ENCODE measurements at places on chromosomes 1 and 21.

GRCh38 chr1:8544644-8545043, 226.7 kb downstream of the SLC45A1 start:
- DNase-seq, result no peak

GRCh38 chr1:98133131-98133530, 212.3 kb upstream of the DPYD start:
- no peak for DNase-seq

DNA sequence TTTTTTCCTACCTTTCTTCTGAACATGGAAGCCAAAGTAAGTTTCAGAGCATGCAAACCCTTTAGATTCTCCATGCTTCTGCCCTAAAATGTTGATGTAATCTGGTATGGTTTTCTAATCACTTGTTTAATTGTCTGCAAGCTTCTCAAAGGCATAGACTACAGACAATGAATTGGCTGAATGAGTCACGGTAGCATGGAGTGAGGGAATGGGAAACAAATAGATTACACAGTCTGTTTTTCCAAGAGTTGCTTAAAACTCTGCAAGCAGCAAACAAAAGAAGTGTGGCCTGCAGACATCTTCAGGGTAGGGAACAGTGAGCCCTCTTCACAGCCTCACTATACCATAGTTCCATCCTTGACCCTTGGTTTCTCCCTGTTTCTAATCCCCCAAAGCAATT, 326.0 kb downstream of the BARHL2 start:
- DNase-seq, result no peak

DNA sequence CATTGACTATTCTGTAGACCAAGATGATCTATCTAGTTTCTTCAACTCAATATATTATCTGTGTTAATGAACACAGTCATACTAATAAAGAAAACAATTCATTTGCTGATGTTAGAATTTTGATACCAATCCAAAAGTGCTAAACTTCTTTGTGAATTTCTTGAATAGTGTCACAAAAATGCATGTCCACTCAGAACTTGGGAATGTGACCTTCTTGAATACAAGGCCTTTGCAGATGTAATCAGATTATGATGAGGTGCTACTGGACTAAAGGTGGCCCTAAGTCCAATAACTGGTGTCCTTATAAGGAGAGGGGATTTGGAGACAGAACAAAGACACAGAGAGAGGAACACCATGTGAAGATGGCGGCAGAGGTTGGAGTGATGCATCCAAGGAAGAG, 305.8 kb upstream of the ZP4 start:
- no peak for DNase-seq

DNA sequence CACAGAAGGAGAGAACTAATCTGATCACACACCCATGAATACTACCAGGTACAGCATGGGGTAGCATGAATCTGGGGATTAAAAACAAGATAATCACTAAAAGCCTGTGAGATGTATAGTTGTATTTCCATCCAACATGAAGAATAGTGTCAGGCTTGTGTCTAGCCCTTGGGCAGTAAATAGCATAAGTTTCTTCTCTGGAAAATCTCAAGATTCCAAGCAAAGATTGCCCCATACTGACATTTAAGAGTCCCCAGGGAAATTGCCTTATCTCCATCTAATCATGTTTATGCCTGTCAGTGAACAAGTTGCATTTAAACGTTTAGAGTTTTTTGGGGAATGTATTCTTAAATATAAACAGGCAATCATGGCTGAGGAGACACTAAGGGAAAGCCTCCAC, 109.2 kb upstream of the SERTAD4 start:
- DNase-seq, result no peak

DNA sequence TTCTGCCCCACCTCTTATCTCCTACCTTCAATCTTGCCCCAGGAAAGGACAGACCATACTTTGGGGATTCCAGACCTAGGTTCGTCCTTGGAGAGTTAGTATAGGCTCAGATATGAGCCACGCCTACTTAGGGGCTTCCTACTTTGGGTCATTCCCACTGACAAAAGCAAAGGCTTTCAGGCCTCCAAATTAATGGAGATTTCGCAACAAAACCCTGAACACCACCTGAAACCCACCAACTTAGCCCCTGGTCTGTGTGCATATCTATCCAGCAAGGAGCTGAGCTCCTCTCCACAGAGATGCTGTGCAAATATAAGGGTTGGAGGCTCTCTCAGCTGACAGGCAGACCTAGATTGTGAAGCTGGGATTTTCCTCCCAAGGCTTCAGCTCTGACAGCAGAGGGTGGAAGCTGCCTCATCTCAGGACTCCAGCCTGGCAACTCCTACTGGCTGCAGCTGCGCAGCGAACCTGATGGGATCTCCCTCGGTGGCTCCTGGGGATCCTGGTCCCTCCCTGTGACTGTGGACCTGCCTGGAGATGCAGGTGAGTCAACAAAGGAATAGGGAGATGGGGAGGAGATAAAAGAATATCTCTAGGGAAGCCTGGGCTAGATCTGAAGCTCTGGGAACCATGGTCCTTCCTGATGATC, 2.1 kb downstream of the MPL start:
- no peak for DNase-seq

- DNase-seq, result no peak
Observed at GRCh38 chr1:153231785-153232184, 14.4 kb downstream of the PRR9 start.

GRCh38 chr1:162177126-162177525, 107.6 kb downstream of the NOS1AP start:
- no peak for DNase-seq

DNA sequence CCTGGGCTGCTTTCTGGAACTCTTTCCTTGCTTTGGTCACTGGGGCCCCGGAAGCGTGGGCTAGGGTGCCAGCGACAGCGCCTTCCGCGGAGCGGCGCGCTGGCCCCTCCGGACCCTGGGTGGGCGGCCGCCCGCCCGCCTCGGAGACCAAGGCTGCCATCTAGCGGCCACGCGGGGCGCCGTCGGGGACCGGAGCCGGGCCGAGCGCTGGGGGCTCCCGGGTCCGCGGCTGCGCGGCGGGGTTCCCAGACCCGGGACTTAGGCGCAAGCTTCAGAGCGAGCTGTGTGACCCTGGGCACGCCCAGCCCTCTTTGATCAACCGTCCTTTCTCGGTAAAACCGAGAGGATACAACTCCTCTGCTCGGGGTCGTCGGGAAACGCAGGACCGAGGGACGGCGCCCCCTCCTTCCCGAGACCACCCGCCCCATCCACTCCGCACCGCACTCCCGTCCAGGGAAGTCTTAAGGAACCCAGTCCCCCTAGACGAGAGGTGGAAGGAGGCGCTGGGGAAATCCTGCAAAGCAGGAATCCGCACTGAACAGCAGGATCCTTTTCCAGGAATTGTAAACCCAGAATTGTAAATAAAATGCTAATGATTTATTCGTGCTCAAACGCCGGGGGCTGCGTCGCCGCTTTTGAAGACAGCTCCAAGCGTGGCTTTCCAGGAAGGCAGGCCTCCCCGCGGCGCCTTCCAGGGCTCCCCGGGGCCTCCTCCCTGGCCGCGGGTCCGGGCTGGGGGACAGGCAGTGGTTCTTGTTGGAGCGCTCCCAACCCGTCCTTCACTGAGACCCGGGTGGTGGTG, 41.2 kb downstream of the RRAGC start:
- DNase-seq, result no peak

- no peak for DNase-seq
Observed at GRCh38 chr1:36664571-36665287, 182.0 kb upstream of the CSF3R start.

GRCh38 chr21:42309753-42310213, 5.4 kb downstream of the TFF3 start:
- DNase-seq, result peak; percentile 36

DNA sequence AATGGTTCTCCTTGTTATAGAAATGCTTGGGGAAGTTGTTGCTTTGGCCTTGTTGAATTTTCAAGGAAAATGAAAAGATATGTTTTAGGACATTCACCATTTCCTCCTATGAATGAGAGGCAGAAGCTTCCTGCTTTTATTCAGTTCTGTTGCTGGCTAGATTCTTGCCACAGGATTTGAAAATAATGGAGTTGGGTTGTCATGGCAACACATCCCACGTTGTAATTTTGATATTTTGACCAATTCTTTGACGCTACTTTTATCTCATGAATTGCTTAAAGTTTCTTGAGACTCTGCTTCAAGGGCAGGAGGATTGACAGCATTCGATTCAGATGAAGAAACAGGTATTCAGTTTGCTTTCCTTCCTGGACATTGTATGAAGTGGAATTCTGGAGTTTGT, 331.5 kb downstream of the PRDM2 start:
- no peak for DNase-seq

- DNase-seq, result no peak
Observed at GRCh38 chr1:29962336-29962735, 726.0 kb downstream of the PTPRU start.

DNA sequence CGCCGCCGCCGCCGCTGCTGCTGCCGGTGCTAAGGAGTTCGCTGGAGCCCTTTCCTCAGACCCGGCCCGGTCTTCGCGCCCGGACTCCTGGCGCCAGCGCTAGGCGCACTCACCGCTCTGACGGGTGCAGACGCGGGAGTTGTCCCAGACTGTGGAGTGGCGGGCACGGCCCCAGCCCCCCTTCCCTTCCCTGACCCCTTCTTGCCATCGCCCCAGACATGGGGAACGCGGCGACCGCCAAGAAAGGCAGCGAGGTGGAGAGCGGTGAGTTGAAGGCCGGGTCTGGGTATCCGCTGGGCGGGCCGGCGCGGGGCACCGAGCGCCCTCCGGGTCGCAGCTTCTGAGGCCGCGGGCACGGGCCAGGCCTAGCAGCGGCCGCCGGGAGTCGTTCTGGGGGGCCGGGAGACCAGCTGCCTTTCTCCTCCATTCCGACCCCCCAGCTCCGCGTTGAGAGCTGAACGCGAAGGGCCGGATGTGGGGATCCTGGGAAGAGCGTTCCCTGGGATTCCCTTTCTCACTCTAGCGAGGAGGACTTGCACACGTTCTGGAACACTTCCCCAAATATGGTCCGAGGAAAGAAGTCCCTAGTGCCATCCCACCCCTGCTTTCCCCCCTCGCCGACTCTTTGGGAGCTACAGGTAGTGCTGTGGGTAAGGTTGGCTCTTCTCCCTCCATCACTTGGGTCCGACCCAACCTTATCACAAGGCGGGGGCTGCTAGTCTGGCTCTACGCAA, 65.8 kb upstream of the PRKACB start:
- DNase-seq, result no peak

DNA sequence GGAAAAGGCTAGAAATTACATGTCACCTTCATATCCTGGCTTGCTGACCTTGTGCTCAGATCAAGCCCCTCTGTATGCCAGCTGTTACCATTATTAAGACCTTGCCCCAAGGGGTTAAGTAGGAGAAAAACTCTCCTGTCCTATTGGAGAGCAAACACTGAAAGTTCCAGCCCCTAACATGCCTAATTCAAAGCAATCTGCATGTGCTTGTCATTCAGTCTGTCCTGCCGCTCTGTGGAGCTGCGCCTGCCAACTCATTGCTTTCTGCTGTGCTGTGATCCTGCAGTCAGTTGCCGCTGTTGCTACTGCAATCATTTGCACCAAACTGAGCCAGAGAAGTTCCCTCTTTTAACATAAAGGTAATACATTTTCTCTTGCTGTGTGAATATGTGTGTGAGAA, 113.4 kb downstream of the DISP1 start:
- no peak for DNase-seq

DNA sequence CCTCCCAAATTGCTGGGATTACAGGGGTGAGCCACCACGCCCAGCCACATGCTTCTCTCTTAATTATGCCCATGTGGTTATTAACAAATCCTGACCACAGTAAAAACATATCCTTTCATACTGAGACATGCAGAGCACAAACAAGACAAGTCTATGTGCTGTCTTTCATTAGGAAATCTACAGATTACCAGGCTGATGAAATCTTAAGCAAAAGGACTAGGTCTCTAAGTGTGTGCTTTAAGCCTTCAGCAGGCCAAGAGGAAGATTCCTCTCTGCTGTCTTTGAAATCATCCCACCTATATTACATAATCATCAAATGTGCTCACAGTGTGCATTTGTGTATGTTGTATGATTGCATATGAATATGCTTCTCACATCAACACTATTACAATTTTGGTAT, 419.3 kb downstream of the KCTD3 start:
- DNase-seq, result no peak

GRCh38 chr1:203521074-203521794, 27.3 kb downstream of the OPTC start:
- DNase-seq, result no peak

DNA sequence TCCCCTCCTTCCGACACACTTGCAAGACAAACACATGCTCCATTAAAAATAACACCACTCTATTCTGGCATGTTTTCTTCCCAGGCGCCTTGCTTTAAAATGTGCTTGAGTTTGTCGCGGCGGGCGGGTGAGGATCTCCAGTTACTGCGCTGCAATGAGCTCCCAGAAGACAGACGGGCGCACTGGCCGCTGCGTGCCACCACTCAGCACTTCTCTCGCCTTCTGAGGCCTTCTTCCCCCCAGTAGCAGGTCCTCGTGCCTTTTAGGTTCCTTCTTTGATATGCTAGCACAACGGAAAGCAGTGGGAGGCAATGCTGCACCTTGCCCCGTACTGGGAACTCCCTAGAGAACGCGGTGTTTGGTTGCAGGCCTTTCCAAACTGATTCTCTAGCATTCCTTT, 279.5 kb upstream of the NR5A2 start:
- no peak for DNase-seq

- no peak for DNase-seq
Observed at GRCh38 chr1:28056129-28056925, 32.1 kb downstream of the EYA3 start.

DNA sequence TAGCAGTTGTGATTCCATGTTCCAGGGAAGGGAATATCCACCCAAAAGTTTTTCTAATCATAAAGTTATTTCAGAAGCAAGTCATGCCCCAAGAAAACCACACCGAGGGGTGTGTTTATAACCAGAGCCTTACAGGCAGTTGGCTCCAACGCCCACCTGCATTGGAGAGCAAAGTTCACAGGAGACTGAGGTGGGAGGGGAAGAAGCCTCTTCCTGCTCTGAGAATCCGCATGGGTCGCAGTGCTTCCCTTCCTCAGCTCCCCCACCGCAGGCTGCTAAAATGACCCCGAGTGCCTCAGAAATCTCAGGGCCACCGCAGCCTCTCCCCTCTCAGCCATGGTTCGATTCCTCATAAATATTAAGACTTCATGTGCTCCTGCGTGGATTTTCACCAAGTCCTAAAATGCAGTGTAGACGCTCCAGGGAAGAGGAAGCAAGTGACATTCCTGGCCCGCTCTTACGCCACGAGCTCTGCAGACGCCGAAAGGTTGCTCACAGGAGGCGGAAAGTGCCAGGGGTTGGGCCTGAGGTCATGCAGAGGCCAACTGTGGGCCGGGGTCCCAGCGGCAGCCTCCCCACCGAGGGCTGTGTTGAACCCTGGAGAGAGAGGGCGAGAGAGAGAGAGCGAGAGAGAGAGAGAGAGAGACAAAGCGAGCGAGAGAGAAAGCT, 13.4 kb upstream of the SPSB1 start:
- DNase-seq, result no peak

- no peak for DNase-seq
Observed at GRCh38 chr1:82226186-82226505, 425.4 kb downstream of the ADGRL2 start.

GRCh38 chr1:14270821-14271220, 327.7 kb upstream of the KAZN start:
- no peak for DNase-seq
